ENCODE measurements at places on chromosomes 11 and 22.

- no peak for DNase-seq
Observed at GRCh38 chr11:72617080-72617762, 57.0 kb downstream of the PDE2A start.

DNA sequence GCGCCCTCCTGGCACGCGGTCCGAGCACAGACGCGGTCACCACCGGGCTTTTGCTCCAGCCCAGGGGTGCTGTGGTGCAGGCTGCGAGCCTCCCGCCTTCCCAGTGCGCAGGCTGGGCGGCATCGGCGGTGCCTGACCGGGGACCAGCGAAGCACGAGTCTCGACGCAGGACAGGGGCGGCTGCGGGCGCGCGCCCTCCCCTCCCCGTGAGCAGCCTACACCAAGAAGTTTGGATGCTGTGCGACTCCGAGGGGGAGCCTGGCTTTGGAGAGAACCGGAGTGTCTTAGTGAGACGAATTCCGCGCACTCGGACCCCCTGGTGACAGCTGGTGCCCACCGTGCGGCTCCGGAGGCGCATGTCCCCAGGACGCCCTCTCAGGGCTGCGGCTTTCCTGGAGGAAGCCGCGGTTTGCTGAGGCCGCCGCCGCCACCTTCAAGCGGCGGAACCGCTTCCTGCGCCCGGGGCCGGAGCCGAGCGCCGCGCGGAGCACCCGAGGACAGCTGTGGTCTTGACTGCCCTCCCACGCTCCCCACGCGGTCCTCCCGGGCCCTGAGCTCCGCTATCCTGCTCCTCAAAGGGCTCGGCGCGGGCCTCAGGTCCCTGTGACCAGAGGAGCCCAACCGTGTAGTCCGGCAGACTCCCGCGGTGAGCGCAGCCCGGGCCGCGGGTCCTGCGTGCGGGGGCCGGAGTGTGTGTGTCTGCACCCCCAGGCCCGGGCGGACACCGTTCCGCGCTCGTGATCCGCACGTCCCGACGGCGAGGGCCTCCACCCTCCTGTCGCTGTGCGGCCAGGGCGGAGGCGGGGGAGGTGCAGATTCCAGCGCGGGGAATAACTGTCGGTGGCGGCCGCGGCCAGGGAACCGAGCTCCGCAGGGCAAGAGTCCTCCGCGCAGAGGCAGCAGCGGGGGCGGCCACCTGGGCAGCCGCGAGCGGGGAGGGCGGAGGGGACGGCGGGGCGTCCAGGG lies 1.7 kb downstream of the FGF3 start:
- DNase-seq, result no peak

DNA sequence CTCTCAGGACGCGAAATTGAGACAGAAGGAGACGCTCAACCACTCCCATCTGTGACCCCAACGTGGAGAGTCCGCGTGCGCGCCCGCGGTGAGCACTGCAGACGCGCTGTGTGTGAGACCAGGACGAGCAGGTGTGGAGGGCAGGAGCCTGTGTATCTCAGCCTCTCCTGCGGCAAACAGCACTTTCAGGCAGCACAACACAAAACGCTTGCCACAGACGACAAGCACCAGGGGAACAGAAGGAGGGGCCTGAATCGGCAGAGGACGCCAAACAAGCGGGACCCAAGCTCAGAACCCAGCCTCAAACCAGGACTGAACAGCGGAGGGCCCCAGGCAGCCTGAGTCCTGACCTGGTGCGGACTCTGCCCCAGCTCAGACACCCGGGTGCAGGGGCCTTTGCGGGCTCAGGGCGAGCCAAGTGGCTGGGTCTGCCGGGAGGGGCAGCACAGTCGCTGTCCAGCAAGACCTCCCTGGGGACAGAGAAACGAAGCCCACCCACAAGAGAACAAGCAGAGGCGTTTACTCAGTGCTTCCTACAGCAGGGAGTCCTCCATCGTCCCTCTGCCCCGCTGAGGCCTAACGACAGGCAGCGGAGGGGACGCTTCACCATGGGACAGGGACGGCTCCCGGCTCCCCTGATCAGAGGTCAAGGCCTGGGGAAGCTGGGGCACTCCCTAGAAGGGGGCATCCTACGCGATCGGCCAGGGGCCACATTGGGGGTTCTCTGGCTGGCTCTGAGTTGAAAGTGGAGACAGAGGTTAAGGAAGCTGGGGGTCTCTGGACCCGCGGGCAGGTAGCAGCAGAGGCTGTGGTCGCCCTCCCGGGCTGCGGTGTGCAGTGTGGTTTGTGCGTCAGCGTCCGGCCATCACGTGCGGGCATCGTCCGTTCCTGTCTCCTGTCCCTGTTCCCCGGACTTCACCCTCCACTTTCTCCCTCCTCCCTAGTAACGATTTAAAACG lies 560.8 kb downstream of the BRD1 start:
- DNase-seq, result no peak

DNA sequence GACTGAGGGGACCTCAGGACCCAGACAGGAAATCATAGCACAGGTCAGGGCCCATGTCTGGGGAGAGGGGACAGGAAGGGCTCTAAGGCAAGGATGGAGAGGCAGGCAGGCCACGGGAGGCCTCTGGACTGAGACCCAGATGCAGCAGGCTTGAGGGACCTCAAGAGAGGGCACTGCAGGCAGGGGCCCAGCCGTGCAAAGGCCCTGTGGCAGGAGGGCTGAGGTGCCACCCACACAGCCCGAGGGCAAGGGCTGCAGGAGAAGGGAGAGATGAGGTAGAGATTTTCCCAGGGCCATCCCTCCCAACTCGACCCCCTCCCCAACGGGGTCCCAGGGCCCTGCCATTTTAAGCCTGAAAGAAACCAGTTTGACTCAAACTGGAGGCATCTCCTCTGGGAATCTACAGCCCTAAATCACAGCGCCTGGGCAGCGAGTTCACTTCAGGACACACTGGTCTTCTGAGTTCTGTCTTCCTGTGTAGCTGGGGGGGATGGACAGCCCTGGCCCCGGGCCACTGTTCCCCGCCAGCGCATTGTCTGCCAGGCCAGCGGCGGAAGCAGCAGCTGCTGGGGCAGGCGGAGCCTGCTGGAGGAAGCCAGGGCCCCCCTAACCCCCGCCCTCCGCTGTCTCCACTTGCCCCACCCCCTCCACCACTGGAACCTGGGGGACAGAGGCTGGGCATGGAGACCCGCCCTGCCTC lies 20.3 kb upstream of the WNT7B start:
- DNase-seq, result no peak

GRCh38 chr22:35156945-35157344 lies 91.0 kb downstream of the ISX start:
- DNase-seq, result no peak

DNA sequence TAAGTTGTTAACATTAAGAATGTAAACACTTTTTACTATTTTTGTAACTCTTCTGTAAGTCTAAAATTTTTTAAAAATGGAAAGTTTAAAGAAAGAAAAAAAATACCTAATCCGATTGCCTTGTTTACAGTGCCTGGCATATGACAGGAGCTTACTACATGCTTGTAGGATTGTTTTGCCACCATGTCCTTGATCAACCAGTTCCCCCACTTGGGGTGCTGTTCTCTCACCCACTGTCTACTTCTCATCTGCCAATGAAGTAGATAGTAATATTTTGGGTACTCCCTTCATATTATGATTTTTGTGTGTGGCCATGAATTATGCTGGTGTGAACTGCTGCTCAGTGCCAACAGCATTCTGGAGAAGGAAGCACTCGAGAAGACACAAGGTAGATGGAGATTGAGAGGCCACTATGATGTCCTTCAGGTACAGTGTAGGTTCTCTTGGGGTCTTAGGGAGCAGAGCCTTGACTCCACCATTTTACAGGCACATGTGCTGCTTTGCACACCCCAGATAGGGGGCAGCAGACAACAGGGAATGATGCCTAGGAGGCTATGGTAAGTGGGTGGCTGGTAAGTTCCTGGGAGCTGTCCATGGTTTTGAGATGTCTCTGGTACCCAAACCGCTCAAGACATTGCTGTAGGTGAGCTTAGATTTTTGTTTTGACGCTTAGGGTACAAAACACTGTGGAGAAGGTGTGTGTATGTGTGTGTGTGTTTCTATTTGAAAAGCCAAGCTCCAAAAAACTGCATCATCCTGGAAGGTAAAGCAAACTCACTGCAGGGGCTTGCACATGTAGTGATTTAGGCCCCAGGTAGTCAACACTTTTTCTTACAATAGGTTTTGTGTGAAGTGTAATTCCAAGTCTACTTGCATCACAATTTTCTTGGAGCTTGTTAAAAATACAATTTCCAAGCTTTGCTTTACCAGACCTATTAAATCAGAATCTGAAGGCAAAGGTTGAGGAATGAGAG lies 494.5 kb upstream of the LARGE1 start:
- no peak for DNase-seq

DNA sequence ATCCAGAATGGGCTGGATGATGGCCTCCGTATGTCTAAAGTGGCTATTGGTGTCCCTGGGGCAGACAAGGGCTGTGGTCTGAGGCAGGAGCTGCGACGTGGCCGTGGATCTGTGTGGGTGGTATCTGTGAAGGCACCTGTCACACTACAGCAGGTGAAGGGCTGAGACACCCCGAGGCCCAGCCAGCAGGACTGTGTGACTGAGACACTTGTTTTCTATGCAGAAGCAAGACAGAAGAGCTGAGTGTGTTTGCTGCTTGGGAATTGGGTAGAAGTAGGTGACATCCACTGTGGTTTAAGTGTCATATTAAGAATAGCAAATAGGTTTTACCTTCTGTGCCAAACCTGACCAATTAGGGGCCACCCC lies 35.0 kb downstream of the AMPD3 start:
- no peak for DNase-seq

DNA sequence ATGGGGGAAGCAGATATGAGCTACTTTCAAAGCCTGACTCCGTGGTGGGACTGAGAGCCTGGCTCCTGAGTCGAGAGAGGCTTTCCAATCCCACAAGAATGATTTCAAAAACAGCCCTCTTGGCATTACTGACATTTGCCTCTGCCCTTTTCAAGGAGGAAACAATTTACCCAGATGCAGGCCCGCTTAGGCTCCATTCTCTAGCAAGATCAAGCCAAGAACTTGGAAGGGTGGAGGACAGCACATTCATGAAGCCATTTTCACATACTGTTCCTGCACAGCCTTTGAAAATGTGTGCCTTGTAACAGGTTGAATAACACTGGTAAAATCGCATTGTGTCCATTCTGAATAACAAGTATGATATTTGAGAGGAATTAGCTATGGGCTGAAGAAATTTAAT lies 58.2 kb upstream of the EED start:
- DNase-seq, result no peak

GRCh38 chr11:45472716-45473317 lies 186.7 kb upstream of the SYT13 start:
- no peak for DNase-seq

- DNase-seq, result no peak
Observed at GRCh38 chr11:96179905-96180304, 163.1 kb downstream of the MAML2 start.

DNA sequence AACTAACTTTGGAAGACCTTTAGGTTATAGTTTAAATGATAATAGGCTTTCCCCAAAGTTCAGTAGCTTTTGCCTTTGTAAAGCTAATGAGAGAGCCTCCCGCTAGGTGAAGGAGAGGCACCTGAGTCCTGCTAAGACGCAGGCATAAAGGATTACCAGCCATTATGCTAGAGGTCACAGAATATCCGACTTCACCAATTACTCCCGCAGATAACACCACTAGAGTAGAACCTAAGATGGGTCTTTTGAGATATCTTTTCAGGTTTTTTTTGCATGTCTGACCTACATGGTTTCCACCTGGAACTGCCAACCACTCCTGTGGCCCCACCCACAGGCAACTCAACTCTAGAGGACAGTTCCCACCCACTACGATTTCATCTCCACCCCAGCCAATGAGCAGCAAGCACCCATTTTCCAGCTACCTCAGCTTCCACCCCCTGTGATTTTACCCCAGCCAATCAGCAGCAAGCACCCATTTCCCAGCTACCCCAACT lies 314.3 kb downstream of the BRD1 start:
- no peak for DNase-seq

GRCh38 chr11:103448966-103449365 lies 339.7 kb downstream of the DYNC2H1 start:
- DNase-seq, result no peak

DNA sequence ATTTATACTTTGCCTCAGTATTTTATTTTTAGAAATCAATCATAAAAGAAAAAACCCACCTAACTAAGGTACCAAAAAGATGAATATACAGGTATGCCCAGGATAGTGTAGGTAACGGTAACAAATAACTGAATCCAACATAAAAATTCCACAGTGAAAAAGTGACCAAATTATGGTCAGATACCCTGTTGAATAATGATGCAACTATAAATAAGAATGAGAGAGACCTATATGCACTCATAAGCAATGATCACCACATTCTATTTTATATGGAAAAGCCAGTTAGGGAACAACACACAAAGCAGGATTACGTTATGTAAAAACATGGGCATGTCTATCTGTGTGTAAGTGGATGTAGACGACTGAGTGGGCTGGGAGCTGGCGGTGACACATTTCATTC lies 7.0 kb upstream of the ZNF74 start:
- DNase-seq, result no peak

GRCh38 chr22:17744430-17744829 lies 29.8 kb downstream of the BID start:
- DNase-seq, result no peak

DNA sequence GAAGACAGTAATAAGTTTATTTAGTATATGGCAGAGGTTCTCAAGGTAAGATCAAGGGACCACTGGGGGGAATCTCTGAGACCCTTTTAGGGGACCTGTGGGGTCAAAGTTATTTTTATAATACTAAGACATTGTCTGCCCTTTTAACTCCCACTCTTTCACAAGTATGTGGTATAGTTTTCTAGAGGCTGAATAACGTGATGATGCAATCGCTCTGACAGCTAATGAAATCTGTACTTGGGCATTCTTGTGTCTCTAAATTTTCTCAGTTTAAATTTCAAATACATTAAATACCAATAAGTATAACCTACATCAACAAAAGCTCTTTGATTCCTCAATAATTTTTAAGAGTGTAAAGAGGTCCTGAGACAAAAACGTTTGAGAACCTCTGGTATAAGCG lies 147.9 kb downstream of the ATG16L2 start:
- DNase-seq, result no peak

DNA sequence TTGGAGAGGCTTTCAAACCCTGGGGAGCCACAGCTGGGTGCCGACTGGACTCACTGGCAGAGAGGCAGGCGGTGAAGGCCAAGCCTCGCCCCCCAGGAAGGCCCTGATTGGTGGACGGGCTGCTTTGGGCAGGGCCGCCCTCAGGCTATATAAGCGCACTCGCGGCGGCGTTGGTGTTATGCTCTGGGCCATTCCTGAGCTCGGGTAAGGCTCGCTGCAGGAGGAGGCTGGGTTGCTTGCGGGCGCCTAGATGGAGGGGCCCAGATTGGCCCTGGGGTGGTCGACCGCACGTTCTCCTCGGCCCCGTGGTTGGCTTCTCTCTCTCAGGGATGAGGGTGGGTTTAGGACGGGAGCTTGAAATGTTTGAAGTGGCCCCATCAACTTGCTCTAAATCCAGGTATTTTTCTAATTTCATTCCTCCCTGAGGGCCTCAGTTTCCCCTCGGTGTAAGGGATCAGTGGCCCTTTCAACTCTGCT lies at the start of gene SPDYC:
Gene SPDYC, plus strand, starts transcription at position 176 of the 477 bp plus-strand sequence. CDS start 1,125 bp downstream, outside the sequence.
- no peak for DNase-seq

DNA sequence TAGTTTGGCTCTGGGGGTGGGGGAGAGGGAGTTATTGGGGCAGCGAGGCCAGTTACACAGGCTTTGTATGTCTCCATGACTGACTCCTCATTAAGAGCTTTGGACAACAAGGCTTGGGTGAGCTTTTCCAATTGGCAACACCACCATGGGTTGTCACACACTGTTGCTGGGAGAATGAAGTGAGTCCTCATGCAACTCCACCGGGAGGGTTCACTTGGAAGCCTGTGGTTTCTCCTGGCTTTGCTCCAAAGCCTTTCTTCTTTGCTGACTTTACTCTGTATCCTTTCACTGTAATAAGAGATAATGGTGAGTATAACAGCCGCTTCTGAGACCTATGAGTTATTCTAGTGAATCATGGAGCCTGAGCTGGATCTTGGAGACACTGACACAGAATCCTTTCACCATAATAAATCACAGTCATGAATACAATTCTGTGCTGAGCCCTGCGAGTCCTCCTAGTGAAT lies 24.9 kb downstream of the EIF3F start:
- no peak for DNase-seq
